ENCODE measurements at places on chromosomes 2 and 18.

GRCh38 chr2:55518841-55519165 is 715 bp upstream of the CFAP36 start:
- peak; percentile 21 for DNase-seq

DNA sequence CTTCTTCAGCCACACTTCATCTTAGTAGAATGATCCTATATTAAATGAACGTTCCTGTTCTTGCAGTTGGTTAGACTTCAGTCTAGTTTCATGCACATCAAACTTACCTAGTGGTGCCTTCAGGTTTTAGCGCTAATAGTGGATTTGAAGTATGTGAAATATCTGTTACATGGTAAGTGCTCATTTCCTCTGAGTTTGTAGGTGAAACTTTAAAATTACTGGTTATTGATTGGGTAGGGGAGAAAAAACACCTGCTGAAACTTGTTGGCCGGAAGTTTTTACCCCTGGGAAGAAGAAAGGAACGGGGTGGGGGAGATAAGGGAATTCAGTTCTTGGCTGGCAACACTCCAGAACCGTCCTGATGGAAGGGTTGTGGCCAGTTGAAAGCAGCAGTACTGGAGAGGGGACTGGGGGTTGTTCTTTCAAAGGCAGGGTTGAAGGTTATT is 112.8 kb downstream of the SPTBN1 start:
- no peak for DNase-seq

GRCh38 chr2:54968561-54969218 is 81.6 kb downstream of the RTN4 start:
- no peak for DNase-seq

DNA sequence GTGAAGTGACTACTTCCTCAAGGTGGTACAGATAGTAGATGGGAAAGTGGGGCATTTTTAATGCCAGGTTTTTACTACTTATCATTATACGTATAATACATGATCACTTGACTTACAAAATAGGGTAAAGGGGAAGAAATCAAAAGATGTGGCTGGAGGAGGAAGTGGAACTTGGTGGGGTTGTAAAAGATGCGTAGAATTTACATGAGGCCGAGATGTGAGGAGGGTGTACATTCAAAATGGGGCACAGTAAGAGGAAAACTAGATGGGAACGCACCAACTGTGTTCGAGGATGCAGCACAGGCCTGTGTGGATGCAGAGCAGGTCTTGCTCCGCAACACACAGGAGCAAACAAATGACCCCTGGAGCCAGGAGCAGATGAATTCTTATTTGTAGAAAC is 403.3 kb downstream of the TXNL1 start:
- no peak for DNase-seq

DNA sequence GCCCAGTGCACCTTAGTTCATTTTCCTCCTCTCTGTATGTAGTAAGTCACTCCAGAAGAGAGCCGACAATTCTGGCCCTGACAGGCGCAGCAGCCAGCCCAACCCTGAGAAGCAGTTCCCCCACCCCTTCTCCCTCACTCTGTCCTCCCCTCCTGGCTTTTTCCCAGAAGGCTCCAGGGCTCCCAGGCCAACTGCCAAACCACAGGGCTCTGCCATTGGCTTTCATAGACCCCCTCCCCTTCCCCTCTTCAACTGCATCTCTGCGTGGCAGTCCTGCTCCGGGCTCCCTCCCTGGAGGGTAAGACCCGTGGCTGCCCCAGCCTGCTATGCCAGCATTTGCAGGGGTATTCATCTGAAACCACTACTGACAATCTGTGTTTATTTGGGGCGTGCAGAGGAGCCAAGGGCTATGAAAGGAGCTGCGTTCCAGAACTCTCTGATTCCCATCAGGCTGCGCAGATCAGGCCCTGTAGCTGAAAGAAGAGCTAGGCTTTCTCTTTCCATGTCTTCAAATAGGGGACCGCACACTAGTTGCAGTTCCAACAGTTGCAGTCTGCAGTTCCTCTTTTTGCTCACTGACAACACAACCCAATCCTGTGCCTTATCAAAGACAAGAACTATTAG is 388.6 kb upstream of the TNP1 start:
- no peak for DNase-seq

DNA sequence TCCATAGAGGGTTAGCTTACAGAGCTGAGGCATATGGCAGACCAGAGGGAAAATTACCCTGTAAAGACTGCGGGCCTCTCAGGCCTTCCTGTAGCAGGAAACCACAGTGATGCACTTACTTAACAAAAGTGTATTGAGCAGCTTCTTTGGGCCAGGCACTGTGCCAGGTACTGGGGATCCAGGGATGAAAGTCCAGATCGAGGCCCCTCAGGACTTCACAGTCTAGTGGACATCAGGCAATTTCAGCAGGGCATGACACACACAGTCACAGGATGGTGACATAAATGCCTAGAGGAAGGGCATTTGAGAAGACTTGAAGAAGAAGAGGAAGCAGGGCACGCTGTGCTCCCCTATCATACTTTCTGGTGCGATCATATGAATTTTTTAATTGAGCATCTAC is 71.7 kb downstream of the MARCO start:
- no peak for DNase-seq

DNA sequence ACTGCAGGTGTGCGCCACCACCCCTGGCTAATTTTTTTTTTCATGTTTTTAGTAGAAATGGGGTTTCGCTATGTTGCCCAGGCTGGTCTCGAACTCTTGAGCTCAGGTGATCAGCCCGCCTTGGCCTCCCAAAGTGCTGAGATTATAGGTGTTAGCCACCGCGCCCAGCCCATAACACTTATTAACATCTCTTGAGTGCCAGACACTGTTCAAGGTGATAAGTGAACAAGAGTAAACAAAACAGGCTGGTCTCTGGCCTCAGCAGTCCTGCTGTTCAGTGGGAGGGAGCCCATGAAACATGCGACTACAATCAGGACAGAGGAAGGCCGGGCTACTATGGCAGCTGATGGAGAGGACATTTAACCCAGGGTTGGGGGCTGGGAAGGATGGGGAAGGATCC is 42.3 kb downstream of the KCTD1 start:
- no peak for DNase-seq

DNA sequence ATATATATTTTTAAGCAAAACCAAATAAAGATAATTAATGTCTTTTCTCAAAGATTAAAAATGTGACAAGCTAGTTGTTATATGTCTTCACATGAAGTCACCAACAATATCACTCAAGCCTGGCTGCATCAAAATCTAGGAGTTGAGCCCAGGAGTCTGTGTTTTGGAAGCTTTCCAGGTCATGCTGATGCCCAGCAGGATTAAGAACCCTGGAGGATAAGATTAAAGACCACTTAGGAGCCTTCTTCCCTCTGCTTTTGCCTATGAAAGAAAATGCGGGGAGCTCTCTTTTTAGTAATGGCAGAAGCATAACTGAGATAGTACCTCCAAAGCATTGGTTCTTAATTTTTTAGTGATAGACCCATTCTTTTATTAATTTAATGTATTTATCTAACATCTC is 157.4 kb downstream of the ASXL3 start:
- no peak for DNase-seq

GRCh38 chr2:188678882-188679281 is 295.3 kb upstream of the COL3A1 start:
- DNase-seq = no peak

GRCh38 chr2:9745153-9745899 is 97.9 kb upstream of the TAF1B start:
- DNase-seq = no peak

- no peak for DNase-seq
Measured at GRCh38 chr2:144461308-144461766, 58.6 kb downstream of the ZEB2 start.

DNA sequence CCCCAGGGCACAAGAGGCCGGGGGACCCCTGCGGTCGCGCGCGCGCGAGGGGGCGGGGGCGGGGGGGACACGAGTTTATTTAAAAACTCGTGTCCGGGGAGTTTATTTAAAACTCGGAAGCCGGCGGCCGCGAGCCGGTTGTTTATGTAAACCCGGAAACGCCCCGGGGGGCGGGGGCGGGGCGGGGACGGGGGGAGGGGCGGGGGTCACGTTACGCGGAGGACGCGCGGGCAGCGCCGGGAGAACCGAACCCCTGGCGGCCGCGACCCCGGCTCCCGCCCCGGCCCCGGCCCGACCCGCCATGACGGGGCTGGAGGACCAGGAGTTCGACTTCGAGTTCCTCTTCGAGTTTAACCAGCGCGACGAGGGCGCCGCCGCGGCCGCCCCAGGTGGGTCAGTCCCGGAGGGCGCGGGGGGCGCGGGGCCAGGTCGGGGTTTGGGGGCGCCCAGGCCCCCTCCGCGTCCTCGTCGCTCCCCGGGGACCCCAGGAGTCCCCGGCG is 4.4 kb downstream of the NFATC1 start:
- peak; percentile 77 for DNase-seq

DNA sequence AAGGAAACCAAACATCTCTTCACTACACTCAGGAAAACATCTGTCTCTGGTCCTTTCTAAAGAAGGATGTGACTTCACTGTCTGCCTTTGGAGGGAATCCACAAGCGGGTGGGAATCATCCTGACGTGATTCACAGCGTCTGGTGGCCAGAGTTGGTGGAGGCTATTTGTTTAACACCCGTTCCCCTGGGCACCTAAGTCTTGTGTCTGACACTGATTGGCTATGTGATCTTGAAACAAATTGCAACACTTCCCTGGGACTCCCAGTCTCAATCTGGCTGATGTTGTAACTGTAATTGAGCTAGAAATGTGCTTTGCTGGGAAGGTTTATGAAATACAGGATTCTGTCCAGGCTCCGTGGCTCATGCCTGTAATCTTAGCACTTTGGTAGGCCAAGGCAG is 28.8 kb upstream of the SIX3 start:
- no peak for DNase-seq

- DNase-seq = no peak
Measured at GRCh38 chr18:35408843-35409261, 31.7 kb upstream of the ZNF396 start.

- DNase-seq = no peak
Measured at GRCh38 chr2:133884739-133885381, 316.6 kb upstream of the NCKAP5 start.

DNA sequence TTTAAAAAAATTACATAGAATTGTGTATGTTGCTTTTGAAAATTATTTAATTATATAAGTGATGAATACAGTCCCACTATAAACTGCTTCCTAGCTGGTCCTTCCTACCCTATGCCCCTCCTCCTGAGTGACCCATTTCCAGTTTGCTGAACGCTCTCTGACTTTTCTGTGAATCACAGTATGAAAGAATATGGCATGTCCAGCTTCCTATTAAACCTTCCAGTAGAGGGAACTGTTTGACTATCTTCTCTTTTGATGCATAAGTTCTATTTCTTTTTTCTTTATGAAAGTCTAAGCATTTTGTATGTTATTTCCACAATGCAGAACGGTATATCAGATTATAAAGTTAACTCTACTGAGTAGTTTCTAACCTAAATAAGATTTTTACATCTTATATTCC is 41.3 kb downstream of the PSMG2 start:
- DNase-seq = peak; percentile 37

DNA sequence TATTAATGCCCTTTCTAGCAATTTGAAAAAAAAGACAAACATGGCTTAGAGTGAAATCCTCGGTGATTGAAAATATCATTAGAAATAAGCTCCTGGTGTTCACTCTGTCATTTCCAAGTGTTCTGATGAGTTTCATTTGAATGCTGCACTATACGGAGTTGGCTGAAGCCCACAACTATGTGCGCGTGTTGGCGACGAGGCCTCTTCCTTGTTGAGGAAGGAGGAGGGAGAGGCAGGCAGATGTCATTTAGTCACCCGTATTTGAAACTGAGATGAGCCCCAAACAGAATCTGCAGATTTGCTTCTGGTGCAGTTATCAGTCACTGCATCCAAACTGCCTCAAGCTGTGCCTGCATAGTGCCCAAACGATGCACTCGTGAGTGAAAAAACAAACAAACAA is 23.5 kb upstream of the SKOR2 start:
- no peak for DNase-seq

GRCh38 chr18:12747530-12748315 is 44.9 kb downstream of the PSMG2 start:
- DNase-seq = no peak

DNA sequence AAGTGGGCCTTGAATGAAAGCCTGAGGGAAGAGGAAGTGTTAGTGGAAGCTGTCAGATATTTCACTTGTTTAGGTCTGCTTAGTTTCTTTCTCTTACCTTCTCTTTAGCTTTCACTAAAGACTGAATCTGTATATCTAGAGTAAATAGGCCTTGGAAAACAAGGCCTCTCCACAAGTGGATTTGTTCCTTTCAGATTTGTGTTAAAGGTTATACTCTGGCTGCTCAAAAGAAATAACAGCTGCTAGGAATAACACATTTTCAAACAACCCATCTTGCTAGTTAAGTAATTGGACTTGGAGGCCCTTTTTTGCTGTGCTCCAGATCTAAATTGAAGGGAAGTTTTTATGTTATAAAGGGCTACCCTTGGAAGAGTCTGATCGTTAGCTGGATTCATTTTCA is 236.3 kb downstream of the KIAA1328 start:
- DNase-seq = no peak

- no peak for DNase-seq
Measured at GRCh38 chr2:71689968-71690834, 236.8 kb downstream of the DYSF start.

- no peak for DNase-seq
Measured at GRCh38 chr2:214671319-214671885, 138.1 kb downstream of the BARD1 start.

DNA sequence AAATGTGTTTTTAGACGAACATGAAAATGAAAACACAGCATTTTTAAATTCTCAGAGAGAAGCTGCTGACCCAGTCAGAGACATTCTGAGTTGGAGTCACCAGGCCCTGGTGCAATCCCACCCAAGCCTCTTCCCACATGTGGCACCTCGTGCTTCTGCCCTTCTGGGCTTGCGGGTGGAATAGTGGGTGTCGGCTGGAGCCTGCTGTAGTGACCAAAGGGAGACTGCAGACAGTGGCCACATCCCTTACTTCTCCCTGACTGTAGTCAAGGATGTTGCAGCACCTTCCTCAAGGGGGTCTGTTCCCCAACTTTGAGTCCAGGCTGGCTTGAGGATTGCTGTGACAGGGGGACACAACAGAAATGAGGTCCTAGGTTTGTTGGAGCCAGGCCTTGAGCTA is 104.4 kb upstream of the GLI2 start:
- no peak for DNase-seq

GRCh38 chr18:22683196-22683676 is 249.9 kb upstream of the RBBP8 start:
- no peak for DNase-seq

DNA sequence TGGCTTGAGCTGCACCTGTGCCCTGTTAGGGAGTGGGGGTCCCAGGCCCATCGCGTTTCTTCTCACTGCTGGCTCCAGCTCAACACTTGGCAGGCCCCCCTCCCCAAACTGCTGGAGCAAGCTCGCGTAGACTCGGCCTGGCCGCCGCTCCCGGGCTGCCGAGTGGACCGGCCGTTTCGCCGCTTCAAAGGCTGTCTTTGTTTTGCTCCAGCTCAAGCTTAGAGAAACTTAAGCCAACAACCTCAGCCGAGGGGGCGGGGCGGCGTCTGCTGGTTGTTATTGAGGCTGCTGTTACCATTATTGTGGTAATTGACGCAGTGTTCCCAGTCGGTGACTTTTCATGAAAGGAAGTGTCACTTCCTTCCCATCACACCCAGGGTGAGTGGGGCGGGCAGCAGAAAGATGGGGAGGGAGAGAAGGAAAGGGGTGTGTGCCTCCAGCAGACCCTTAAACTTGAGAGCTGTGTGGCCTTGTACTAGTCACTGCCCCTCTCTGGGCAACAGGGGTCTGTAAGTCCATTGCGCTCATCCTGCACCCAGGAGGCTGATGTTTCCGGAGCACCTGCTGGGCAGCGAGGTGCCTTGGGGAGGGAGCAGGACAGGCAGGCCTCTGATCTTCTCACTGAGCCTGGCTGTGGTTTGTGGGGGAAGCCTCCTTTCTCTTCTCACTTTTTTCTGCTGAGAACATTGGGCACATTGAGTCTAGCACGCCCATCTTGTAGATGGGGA is 2.1 kb downstream of the ARID5A start:
- peak; percentile 87 for DNase-seq

- peak; percentile 18 for DNase-seq
Measured at GRCh38 chr18:48222118-48222517, 187.1 kb downstream of the ZBTB7C start.

Data from activated CD4-positive, alpha-beta T cell treated with anti-CD3 and anti-CD28 coated beads, Interleukin-2, Interleukin-6, amounts not matched to agents 100 ng/mL and 50 ng/mL, durations not matched to agents 16 hours and 8 hours (primary cell).